ENCODE measurements at places on chromosomes 1 and 21. TPM values are rescaled to one million over a fixed set of nuclear protein-coding genes. Genes with fewer than 3 reads are reported as not detected.

The HCN3 gene
- 1.0 TPM for total RNA-seq

The DCDC2B gene
- not detected for total RNA-seq

The ARHGEF16 gene
- 0.52 TPM for total RNA-seq

The NGF gene
- total RNA-seq, result 2.1 TPM

The NMNAT1 gene
- total RNA-seq, result 17.2 TPM

The VWA5B1 gene
- 0.52 TPM for total RNA-seq

The FABP3 gene
- total RNA-seq, result 201 TPM

The CDCA8 gene
- total RNA-seq, result 0.52 TPM

The SMIM1 gene
- total RNA-seq, result 1.6 TPM

The HAO2 gene
- not detected for total RNA-seq

The ARTN gene
- total RNA-seq, result not detected

The PTGFR gene
- total RNA-seq, result 17.2 TPM

The MARCKSL1 gene
- total RNA-seq, result 31.8 TPM

The TEX38 gene
- not detected for total RNA-seq

The MIS18A gene
- 5.7 TPM for total RNA-seq

The TAF13 gene
- total RNA-seq, result 23.0 TPM

The RAB25 gene
- not detected for total RNA-seq

The KIF26B gene
- total RNA-seq, result 0.52 TPM

The MNDA gene
- total RNA-seq, result 4.7 TPM

The PGBD5 gene
- 5.7 TPM for total RNA-seq

The LDLRAP1 gene
- 4.7 TPM for total RNA-seq

The SIM2 gene
- 3.1 TPM for total RNA-seq

The WDTC1 gene
- 13.0 TPM for total RNA-seq

The GBP4 gene
- total RNA-seq, result 3.7 TPM

The DDAH1 gene
- 12.0 TPM for total RNA-seq

The TIMM17A gene
- 25.1 TPM for total RNA-seq

The FAM177B gene
- total RNA-seq, result not detected

The PADI4 gene
- total RNA-seq, result 1.0 TPM

The FMOD gene
- 58.5 TPM for total RNA-seq

The CADM3 gene
- total RNA-seq, result 0.52 TPM

The KRTAP13-2 gene
- not detected for total RNA-seq

The S100A7A gene
- total RNA-seq, result not detected

The CORT gene
- total RNA-seq, result 0.52 TPM

The UBL4B gene
- total RNA-seq, result not detected

The KRTAP12-2 gene
- not detected for total RNA-seq

The CBR1 gene
- 21.4 TPM for total RNA-seq

The FCAMR gene
- not detected for total RNA-seq

The RAVER2 gene
- total RNA-seq, result 15.7 TPM

All from skeletal muscle tissue (tissue), 5 donors.